Endothelial cell (in vitro differentiated cells): ENCODE measurements at places on chromosomes 4 and X.

- DNase-seq = no peak
Measured at GRCh38 chr4:183435803-183436202, 8.6 kb upstream of the CDKN2AIP start.

- DNase-seq = no peak
Measured at GRCh38 chrX:3257471-3257870, 89.0 kb downstream of the MXRA5 start.

GRCh38 chr4:147029296-147029695 lies 83.6 kb upstream of the TTC29 start:
- DNase-seq = no peak

DNA sequence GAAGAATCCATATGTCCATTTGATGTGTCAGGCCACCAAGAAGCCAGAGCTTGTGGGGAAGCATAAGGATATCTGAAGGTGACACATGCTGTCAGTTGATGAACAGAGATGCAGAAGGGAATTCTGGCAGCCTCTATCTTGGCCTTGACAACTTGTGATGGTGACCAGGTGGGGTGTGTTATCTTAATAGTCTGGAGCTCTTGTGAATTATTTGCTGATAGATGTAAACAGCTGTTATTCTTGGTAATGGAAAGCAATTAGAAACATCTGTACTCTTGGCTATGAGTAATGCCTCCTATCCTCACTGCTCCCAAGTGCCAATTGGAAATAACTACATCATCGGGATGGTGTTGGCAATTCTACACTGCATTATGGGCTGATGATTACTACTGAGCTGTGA lies 51.9 kb downstream of the NAA11 start:
- DNase-seq = no peak

- no peak for DNase-seq
Measured at GRCh38 chr4:21952549-21952948, 4.0 kb upstream of the KCNIP4 start.
